ENCODE measurements at places on chromosomes 16 and 17.

- DNase-seq = no peak
Observed at GRCh38 chr17:20171741-20172365, 162.7 kb downstream of the SPECC1 start.

DNA sequence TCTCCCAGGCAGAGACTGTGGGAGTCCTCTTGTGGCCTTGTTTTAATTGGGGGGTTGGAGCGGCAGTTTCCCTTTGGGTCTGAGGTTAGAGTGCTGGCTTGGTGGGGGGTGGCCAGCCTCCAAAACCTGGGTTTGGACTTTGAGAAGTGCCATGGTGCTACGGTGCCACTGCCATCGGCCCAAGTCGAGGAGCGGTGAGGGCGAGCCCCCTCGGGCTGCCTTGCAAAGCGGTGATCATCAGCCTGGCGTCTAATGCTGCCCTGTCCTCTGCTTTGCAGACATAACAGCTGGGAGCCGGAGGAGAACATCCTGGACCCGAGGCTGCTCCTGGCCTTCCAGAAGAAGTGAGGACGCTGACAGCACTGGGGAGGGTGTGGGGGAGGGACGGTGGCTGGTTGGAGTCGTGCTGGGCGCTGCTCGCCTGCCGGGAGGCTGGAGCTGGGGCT lies 1.2 kb downstream of the CBX2 start:
- no peak for DNase-seq

DNA sequence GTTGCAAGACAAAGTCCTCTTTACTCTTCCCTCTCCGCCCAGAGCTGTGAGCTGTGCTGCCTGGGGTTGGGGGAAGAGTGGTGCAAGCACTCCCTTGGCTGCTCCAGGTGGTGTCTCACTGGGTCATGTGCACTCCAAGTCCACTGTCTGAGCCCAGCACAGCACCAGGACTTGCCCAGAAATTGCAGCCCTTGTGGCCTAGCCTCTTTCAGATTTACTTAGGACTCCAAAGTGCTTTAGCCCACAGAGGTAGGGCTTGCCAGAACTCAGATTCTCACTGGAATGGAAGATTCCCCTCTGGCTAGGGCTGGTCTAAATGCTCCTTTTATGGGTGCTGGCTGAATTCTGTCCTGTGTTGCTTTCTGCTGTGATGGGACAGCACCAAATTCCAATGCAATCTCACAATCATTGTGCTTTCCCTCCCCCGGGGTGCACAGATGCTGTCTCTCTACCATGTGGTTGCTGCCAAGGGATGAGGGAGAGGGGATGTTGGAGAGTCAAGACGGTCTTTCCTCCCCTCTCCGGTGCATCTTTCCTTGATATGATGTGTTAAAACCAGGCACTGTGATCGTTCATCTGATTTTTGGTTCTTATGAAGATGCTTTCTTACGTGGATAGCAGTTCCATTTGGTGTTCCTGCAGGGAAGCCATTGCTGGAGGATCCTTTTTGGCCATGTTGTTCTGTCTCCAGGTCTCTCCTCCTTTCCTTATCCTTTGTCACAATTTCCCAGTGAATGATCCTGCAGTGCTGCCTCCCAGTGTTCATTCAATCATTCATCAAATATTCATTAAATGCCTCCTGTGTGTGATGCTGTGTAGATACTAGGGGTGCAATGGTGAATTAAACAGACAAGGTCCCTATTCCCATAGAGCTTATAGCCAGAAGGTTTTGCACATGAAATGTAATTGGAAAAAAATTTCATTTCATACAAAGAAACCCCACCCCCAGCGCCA lies 216.3 kb downstream of the SPECC1 start:
- no peak for DNase-seq

DNA sequence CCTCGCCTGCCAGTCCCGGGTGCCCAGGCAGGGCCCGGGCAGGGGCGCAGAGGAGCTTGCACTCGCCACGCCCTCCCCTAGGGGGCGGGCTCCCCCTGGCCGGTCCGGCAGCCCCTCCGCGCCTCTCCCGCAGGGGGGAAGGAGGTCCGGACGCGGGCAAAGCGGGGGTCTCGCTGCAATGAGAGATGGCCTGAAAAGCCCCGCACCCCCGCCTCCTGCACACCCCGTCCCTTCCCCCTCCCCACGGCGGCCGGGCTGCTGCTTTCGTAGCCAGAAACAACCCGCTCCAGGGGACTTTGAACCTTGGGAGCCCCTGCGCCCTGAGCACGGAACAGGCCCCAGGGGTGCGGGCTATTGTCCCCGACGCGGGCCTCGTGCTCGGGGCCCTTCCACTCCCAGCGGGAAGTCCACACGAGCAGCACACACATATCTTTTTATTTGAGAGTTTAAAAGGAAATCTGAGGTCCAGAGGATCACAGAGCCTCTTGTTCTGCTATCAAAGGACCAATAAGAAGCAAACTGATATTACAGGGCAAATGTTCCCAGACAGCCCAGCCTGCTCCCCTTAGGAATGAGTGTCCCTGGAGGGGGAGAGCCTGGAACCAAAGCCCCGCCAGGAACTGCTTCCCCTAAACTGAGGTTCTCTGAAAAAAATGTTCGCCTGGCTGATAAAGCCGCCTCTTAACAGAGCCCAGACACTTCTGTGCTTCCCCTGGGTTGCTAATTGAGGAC lies 5.8 kb upstream of the CBX4 start:
- no peak for DNase-seq

- DNase-seq = no peak
Observed at GRCh38 chr16:47196457-47196856, 52.7 kb upstream of the NETO2 start.

DNA sequence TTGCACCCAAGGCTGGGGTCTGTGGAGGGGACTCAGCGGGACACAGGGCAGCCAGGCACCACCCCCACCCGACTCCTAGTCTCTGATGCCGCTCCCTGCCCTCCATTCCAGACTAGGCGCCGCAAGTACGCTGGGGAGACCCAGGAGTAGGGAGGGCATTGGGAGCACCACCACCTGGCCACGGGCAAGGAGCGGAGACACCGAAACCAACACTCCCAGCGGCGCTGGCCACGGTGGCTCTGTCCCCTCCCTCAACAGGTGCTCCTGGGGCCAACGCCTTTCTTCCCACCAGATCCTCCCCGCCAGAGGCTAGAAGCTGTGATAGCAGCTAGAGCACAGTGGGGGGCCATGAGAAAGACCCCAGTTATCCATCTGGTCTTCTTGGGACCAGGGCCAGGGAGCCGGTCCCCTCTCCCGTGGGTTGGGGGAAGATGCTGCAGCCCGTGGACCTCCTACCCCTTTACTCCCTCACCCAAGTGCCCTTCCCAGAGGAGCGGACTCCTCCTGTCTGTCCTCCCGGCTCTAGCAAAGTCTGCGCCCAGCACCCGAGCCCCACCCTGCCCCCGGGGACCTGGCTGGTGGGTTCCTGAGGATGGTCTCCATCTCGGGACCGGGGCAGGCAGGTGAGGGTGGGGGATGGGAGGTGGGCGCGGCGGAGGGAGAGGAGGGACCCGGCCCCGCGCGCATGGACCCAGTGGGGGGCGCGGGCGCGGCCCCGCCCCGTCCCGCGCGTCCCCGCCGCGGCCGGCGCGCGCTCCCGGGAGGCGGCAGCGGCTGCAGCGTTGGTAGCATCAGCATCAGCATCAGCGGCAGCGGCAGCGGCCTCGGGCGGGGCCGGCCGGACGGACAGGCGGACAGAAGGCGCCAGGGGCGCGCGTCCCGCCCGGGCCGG lies at the start of gene SYNGR3:
Gene SYNGR3 (plus strand): TSS at position 762 of the 892 bp plus-strand sequence. CDS start 133 bp downstream, outside the sequence.
- DNase-seq = no peak

GRCh38 chr17:83058266-83058798 lies 21.1 kb upstream of the METRNL start:
- no peak for DNase-seq

- DNase-seq = no peak
Observed at GRCh38 chr16:11309895-11310633, 28.9 kb upstream of the PRM1 start.
